ENCODE measurements at places on chromosomes 1 and 21.

- DNase-seq = no peak
Measured at GRCh38 chr21:21412096-21412495, 413.9 kb downstream of the NCAM2 start.

GRCh38 chr1:208083016-208083714 lies 161.0 kb downstream of the PLXNA2 start:
- no peak for DNase-seq

- DNase-seq = no peak
Measured at GRCh38 chr1:3690282-3691065, 38.2 kb downstream of the TP73 start.

DNA sequence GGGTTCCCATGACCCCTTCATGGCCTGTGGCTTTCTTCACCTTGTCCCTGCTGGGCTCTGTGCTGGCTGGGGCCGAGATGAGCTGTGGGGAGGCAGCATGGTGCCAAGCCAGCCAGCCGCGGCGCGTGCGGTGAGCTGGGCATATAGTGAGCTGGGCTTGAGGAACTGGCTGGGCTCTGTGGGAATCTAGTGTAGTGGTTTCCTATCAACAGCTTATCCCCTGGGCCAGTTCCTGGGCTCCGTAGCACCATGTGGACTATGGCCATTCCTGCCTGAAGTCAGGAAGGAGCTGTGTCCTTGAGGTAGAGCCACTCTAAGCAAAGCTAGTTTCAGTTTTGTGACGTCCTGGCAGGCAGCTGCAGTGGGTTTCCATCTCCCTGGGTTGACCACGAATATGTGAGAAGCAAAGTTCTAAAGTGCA lies 1.8 kb downstream of the NCMAP start:
- no peak for DNase-seq

DNA sequence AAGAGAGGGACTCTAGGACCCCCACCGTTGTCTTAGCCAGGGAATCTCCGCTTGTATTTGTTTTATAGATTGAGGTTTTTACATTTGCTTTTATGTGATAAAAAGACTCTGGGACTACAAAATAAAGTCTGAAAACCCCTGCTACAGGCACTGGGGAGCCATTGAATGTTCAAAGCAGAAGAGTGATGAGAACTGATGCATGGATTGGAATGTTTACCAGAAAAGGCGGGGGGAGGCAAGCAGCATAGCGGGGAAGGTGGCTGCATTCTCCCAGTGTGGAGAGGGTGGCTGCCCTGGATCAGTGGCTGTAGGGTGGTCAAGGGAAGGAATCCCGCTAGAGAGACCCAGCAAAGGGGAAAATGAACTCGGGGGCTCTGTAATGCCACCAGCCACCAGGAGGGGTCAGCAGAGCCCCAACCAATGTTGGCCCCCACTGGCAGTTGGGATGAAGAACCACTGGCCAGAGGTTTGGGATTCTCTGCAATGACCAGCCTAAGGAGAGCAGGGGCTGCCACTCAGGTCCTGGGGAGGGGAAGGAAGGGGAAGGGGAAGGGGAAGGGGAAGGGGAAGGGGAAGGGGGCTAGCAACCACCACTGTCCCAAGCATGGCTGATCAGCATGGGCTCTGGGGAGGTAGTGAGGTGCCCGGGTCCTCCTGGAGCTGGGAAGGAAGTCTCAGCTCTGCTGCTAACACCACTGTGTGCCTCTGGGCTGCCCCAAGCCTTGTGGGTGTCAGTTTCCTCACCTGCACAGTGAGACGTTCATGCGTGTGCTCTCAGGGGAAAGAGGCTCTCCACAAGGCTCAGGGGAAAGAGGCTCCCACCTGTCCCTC lies 19.2 kb upstream of the PEF1 start:
- DNase-seq = peak; percentile 7

GRCh38 chr1:59026472-59026948 lies 242.7 kb upstream of the JUN start:
- DNase-seq = no peak

GRCh38 chr1:100627054-100627716 lies 89.2 kb downstream of the GPR88 start:
- DNase-seq = no peak
